ENCODE measurements at places on chromosomes 11 and 22. TPM values are rescaled to one million over a fixed set of nuclear protein-coding genes. Genes with fewer than 3 reads are reported as not detected.

- H3K27ac ChIP-seq, result peak overlapping the region; percentile 45
- DNase-seq, result no peak
- peaks cover 54% of the 10 kb centered on the region for H3K4me1 ChIP-seq
- H3K4me3 ChIP-seq, result no peak overlapping the region
- H3K27me3 ChIP-seq, result no peaks in the 10 kb centered on the region
These were observed 342.5 kb downstream of the ETS1 start for GRCh38 chr11:128244871-128245270.

- H3K27ac ChIP-seq, result no peak overlapping the region
- no peak overlapping the region for H3K4me3 ChIP-seq
- no peak for DNase-seq
- H3K27me3 ChIP-seq, result peaks cover 79% of the 10 kb centered on the region
- H3K36me3 ChIP-seq, result no peaks in the 10 kb centered on the region
These were observed 31.0 kb upstream of the RCN1 start for GRCh38 chr11:32059686-32060462.

- no peaks in the 10 kb centered on the region for H3K4me1 ChIP-seq
- H3K27me3 ChIP-seq, result no peaks in the 10 kb centered on the region
- no peak overlapping the region for H3K4me3 ChIP-seq
- DNase-seq, result no peak
- peaks cover 10% of the 10 kb centered on the region for H3K36me3 ChIP-seq
These were observed 238.8 kb downstream of the TBC1D22A start for GRCh38 chr22:47001288-47001687.

DNA sequence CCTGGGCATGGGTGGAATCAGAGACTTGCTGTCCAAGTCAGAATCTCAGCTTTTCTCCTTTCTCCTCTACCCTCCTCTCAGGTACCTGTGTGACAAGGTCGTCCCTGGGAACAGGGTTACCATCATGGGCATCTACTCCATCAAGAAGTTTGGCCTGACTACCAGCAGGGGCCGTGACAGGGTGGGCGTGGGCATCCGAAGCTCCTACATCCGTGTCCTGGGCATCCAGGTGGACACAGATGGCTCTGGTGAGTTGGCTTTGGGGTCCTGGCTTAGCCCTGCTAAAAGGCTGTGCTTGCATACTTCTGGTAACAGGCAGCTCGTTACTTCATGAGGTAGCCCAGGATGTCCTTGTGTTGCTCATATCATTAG, 10.7 kb downstream of the MCM5 start:
- no peak for DNase-seq
- H3K27me3 ChIP-seq, result no peaks in the 10 kb centered on the region
- H3K27ac ChIP-seq, result no peak overlapping the region
- peaks cover 17% of the 10 kb centered on the region for H3K36me3 ChIP-seq
- H3K4me3 ChIP-seq, result no peak overlapping the region

DNA sequence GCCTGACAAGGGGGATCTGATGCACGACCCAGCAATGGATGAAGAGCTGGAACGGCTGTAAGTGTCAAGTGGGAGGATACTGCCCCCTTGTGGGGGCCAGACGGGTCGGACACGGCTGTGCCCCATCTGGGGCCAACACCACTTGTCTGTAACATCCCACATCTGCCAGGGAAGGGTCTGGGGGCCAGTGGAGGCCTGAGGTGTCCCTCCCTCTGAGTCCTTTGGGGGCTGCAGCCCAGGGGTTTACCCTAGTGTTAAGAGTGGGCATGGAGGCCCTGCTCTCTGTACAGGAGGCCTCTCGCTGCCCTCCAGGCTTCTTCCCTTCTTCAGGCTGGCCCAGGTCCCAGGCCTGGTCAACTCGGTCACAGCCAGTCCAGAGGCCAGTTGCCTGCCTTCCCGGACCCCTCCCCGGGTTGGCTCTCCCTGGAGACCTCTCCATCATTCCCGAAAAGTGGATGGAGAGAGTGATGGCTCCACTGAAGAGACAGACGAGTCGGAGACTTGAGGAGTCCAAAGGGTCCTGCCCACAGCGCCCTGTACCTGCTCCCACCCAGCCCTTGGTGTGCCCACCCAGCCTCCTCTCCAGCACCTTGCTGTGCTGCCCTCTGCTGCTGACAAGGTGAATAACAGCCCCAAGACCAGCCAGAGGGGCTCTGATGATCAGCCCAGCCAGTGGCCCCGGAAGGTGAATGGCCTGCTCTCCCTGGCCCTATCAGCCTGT, 15.4 kb downstream of the ARFGAP2 start:
- H3K36me3 ChIP-seq, result peaks cover 10% of the 10 kb centered on the region
- H3K27ac ChIP-seq, result peak overlapping the region; percentile 34
- no peaks in the 10 kb centered on the region for H3K27me3 ChIP-seq
- H3K4me1 ChIP-seq, result peaks cover 4% of the 10 kb centered on the region
- no peak for DNase-seq
- H3K4me3 ChIP-seq, result no peak overlapping the region

DNA sequence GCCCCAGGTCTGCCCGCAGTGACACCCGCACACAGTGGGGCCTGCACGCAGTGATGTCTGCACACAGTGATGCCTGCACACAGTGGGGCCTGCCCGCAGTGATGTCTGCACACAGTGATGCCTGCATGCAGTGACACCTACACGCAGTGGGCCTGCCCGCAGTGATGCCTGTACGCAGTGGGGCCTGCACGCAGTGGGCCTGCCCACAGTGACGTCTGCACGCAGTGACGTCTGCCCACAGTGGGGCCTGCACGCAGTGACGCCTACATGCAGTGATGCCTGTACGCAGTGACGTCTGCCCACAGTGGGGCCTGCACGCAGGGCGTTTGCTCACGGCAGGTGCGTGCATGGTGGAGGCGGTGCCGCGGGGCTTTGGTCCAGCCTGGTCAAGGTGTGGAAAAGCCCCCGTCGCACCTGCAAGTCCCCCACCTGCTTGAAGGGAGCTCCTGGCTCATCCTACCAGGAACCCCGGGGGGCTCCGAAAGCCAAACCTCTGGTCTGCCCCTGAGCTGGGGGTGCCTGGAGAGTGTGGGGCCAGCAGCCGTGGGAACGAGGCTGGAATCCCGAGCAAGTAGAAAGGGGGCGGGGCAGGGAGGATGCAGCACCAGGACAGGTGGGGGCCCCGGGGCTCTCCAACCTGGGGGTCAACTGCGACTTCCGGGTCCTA, 8.9 kb upstream of the SYT8 start:
- H3K4me1 ChIP-seq, result peaks cover 69% of the 10 kb centered on the region
- peak overlapping the region; percentile 97 for H3K27ac ChIP-seq
- no peak for DNase-seq

DNA sequence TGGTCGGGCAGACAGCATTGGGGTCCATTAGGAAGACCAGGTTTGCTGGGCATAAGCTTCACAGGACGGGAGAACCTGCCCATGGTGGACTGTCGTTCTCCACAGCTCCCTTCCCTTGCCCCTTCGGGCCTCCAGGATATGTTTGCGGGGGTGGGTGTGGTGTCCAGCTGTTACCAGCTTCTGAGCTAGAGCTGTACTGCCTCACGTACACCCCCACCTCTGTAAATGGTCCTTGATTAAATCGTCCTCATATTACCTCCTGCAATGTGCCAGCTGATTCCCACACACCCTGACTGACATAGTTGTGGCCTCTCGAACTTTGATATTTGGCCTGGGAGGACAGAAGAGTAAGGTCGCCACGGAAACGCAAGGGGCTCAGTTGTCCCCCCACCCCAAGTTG, 16.2 kb upstream of the BCR start:
- H3K4me1 ChIP-seq, result no peaks in the 10 kb centered on the region
- no peak for DNase-seq
- no peak overlapping the region for H3K4me3 ChIP-seq
- no peaks in the 10 kb centered on the region for H3K36me3 ChIP-seq
- H3K27ac ChIP-seq, result no peak overlapping the region

DNA sequence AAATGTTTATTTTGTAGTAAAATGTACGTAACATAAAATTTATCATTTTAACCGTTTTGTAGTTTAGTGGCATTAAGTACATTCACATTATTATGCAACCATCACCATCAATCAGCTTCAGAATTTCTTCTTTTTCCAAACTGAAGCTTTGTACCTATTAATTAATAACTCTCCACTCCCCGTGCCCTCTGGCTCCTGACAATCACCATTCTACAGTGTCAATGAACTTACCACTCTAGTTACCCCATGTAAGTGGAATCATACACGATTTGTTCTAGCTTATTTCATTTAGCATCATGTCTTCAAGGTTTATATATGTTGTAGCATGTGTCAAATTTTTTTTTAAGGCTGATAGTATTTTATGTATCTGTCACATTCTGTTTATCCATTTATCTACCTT, 9.7 kb downstream of the TBCEL start:
- peaks cover 6% of the 10 kb centered on the region for H3K4me1 ChIP-seq
- no peaks in the 10 kb centered on the region for H3K27me3 ChIP-seq
- no peak overlapping the region for H3K4me3 ChIP-seq
- DNase-seq, result no peak

The LINC01488 gene
- total RNA-seq, result not detected

The VWCE gene
- 10.7 TPM for total RNA-seq

The SART1 gene
- 45.5 TPM for total RNA-seq

The CRYBA4 gene
- not detected for total RNA-seq

Data from osteocyte (in vitro differentiated cells).